Daoy (cell line): ENCODE measurements at places on chromosomes 6 and 20. TPM values are rescaled to one million over a fixed set of nuclear protein-coding genes. Genes with fewer than 3 reads are reported as not detected.

PRRT1 gene
- total RNA-seq: not detected in 2 replicates

WFDC12 gene
- total RNA-seq: not detected in 2 replicates

SAMD5 gene
- total RNA-seq: 2.0 and 2.7 TPM in 2 replicates

SYTL3 gene
- 1.5 and 6.5 TPM in 2 replicates for total RNA-seq

MDC1 gene
- total RNA-seq: 12.6 and 21.9 TPM in 2 replicates

NR2E1 gene
- total RNA-seq: 1.6 and 2.1 TPM in 2 replicates

C20orf204 gene
- 1.1 and 1.8 TPM in 2 replicates for total RNA-seq

TBC1D22B gene
- total RNA-seq: 6.1 and 7.7 TPM in 2 replicates

PNLDC1 gene
- 0.06 TPM in 1 of 2 replicates, not detected in the other for total RNA-seq

KCNB1 gene
- total RNA-seq: under 0.01 TPM in 1 of 2 replicates, not detected in the other

KIAA0408 gene
- total RNA-seq: 1.9 and 5.9 TPM in 2 replicates

OLIG3 gene
- total RNA-seq: not detected in 2 replicates
